ENCODE measurements at places on chromosomes 16 and 17. TPM values are rescaled to one million over a fixed set of nuclear protein-coding genes. Genes with fewer than 3 reads are reported as not detected.

DNA sequence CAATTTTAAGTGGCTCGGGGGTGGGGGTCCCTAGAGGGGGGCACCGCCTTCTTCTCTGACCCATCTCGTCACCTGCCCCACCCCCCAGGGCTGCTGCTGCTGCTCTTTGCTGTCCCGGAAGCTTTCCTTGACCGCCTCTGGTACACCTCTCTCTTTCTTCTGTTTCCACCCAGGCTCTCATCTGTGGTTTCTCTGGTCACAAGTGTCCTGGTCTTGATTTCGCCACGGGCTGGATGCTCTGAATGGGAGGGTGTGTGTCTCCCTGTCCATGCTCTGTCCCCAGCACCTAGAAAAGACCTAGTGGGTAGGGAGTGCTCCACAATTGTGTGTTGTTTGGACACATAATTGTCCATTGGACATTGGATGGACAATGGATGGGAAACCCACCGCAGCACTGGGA is 134.7 kb upstream of the CIBAR2 start:
- no peak overlapping the region for H3K4me3 ChIP-seq
- no peaks in the 10 kb centered on the region for H3K27me3 ChIP-seq
- H3K36me3 ChIP-seq, result no peaks in the 10 kb centered on the region
- no peaks in the 10 kb centered on the region for H3K4me1 ChIP-seq

- no peak overlapping the region for H3K27ac ChIP-seq
- H3K27me3 ChIP-seq, result no peaks in the 10 kb centered on the region
- H3K4me3 ChIP-seq, result no peak overlapping the region
- no peak for DNase-seq
Measured at GRCh38 chr16:51062039-51062438, 89.0 kb downstream of the SALL1 start.

- H3K36me3 ChIP-seq, result no peaks in the 10 kb centered on the region
- no peak for DNase-seq
- H3K4me1 ChIP-seq, result no peaks in the 10 kb centered on the region
Measured at GRCh38 chr16:12548270-12548983, 255.3 kb downstream of the CPPED1 start.

DNA sequence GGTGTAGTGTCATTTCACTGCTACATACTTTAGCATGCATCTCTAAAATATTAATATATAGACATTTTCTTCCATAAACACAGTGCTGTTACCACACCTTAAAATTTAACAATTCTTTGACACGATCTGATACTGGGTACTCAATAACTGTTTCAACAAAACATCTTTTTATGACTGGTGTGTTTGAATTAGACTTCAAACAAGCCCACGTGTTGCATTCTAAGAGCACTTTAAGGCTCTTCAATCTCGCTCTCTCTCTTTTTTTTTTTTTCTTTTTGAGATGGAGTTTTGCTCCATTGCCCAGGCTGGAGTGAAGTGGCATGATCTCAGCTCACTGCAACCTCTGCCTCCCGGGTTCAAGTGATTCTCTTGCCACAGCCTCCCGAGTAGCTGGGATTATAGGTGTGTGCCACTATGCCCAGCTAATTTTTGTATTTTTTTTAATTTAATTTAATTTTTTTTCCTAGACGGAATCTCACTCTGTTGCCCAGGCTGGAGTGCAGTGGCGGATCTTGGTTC is 15.8 kb upstream of the SLC46A1 start:
- H3K27ac ChIP-seq, result no peak overlapping the region
- no peak overlapping the region for H3K4me3 ChIP-seq
- no peak for DNase-seq
- H3K36me3 ChIP-seq, result no peaks in the 10 kb centered on the region
- no peaks in the 10 kb centered on the region for H3K27me3 ChIP-seq

GRCh38 chr17:49952209-49952911 is 16.6 kb upstream of the DLX4 start:
- no peaks in the 10 kb centered on the region for H3K36me3 ChIP-seq
- peak; percentile 83 for DNase-seq
- no peaks in the 10 kb centered on the region for H3K27me3 ChIP-seq
- no peaks in the 10 kb centered on the region for H3K4me1 ChIP-seq
- H3K27ac ChIP-seq, result no peak overlapping the region
- no peak overlapping the region for H3K4me3 ChIP-seq

DNA sequence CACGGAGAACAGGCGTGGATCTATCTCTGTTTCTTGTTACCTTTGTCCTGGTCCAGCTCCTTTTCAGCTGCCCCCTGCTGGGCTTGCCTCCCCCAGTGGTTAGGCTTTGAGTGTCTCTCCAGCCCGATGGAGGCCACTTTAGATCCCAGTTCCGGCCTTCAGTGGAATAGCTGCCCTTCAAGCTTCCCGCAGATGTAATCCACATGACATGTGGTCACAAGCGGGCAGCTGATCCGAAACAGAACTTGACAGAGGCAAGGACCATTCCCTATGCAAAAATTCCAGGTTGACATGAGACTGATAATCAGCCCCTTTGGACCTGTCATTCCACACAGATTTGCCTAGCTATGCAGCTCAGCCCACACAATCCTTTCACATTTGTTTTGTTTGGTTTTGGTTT is 40.6 kb upstream of the AQP8 start:
- no peaks in the 10 kb centered on the region for H3K27me3 ChIP-seq
- no peak for DNase-seq
- H3K4me3 ChIP-seq, result no peak overlapping the region
- H3K27ac ChIP-seq, result no peak overlapping the region
- H3K36me3 ChIP-seq, result peaks cover 17% of the 10 kb centered on the region
- H3K4me1 ChIP-seq, result no peaks in the 10 kb centered on the region

DNA sequence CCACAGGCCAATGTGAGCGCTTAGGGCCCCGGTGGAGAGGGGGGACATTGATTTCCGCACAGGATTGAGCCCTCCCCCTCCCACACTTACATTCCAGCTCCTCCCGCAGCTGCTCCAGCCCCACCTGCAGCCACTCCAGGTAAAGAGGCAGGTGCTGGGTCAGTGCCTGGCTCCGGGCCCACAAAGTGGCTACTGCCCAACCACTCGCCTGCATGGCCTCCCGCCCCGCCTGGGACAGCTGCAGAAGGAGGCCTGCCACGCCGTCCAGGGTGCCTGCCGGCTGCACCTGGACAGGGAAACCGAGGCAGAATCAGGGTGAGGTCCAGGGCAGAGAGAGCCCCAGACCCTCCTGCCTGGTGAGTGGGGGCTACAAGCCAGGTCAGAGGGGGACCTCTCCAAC is 46.3 kb downstream of the RMI2 start:
- peaks cover 8% of the 10 kb centered on the region for H3K4me1 ChIP-seq
- no peaks in the 10 kb centered on the region for H3K27me3 ChIP-seq
- no peaks in the 10 kb centered on the region for H3K36me3 ChIP-seq
- H3K27ac ChIP-seq, result no peak overlapping the region
- H3K4me3 ChIP-seq, result no peak overlapping the region

DNA sequence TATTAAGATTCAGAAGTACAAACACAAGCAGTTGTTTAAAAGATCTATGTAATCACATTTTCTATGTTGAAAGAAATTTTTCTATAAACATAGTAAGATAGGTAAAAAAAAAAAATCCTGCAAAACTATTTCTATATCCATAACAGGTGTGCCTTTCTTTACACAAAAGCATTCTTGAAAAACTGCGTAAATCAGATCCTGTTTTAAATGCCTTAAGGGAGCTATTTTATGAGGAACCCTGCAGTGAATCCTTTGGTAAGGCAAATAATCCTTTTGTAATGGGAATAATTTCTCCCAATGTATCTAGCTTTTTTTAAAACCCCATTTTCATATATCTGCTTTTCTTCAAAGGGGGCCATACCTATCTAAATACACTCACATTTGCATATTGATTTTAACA is 157.3 kb downstream of the AATF start:
- H3K27me3 ChIP-seq, result no peaks in the 10 kb centered on the region
- DNase-seq, result no peak
- H3K4me3 ChIP-seq, result no peak overlapping the region
- no peaks in the 10 kb centered on the region for H3K4me1 ChIP-seq

GRCh38 chr17:1906662-1907101 is 76.9 kb downstream of the RPA1 start:
- no peaks in the 10 kb centered on the region for H3K36me3 ChIP-seq
- peaks cover 9% of the 10 kb centered on the region for H3K4me1 ChIP-seq
- peaks cover 15% of the 10 kb centered on the region for H3K27me3 ChIP-seq
- H3K27ac ChIP-seq, result no peak overlapping the region

- no peaks in the 10 kb centered on the region for H3K27me3 ChIP-seq
- H3K27ac ChIP-seq, result no peak overlapping the region
- DNase-seq, result no peak
- H3K36me3 ChIP-seq, result no peaks in the 10 kb centered on the region
- peaks cover 5% of the 10 kb centered on the region for H3K4me1 ChIP-seq
Measured at GRCh38 chr16:87297918-87298631, 19.1 kb downstream of the C16orf95 start.

DNA sequence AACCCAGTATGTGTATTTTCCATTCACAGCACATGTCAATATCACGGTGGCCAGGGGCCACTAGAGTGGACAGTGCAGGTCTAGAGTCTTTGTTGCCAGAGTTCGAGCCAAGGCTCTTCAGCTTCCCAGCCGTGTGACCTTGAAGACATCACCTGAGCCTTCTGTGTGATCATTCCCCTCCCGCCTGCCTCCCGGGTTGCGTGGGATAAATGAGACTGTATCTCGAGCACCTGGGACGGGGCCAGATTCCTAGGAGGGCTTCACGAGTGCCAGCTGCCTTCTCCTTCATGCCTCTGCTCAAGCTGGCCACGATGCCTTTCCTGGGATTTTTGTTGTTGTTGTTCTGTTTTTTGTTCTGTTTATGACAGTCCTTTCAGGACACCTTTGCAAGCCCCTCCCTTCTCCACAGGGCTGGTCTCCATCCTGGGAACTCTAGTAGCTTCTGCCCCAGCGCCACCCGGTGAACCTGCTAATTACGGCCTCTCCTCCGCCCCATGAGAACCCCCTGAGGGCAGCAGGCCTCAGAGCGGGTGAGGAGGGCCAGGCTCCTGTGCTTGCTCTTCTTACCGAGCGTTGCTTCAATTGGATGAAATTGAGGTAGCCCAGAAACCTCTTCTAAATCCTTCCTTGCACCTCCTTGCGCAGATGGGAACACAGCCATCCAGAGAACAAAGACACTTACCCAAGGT is 3.9 kb downstream of the SPNS2 start:
- H3K4me1 ChIP-seq, result peaks cover 87% of the 10 kb centered on the region
- no peaks in the 10 kb centered on the region for H3K27me3 ChIP-seq
- H3K36me3 ChIP-seq, result peaks cover 4% of the 10 kb centered on the region
- H3K4me3 ChIP-seq, result no peak overlapping the region

DNA sequence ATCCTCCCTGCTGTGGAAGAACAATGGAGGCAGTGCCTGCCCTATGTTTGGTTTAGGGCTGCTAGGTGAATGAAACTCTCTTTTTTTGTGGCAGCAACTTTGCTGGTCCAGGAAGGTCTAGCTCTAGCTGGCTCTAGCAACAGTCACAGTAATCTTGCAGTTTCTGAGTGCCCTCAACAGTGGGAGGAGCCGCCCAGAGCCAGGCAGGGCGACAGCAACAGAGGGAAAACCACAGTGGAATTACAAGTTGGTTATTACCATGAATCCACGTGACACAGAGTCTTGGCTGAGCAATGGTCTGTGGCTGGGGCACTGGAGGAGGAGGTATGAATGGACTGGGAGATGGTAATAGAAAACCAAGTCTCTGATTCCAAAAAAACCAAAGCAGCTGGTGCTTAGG is 10.3 kb downstream of the HSPB9 start:
- H3K4me3 ChIP-seq, result no peak overlapping the region
- peaks cover 26% of the 10 kb centered on the region for H3K36me3 ChIP-seq
- peak overlapping the region; percentile 81 for H3K27ac ChIP-seq
- H3K27me3 ChIP-seq, result no peaks in the 10 kb centered on the region

DNA sequence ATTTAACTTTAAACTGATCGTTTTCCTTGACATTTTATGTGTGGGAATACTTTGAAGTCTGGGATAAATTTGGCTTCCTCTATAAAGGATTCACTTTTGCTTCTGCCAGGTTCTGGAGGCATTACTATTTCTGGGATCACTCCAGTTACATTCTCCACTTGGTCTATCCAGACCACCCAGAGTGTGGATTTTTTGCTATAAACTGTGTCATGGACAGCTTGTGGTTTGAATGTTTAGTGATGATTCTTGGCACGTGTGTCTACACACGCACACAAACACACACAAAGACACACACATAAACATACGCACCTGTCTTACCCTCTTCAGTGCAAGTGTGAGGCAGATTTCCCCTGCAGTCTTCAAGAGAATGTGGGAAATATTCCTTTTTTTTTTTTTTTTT is 27.4 kb upstream of the MSI2 start:
- no peaks in the 10 kb centered on the region for H3K27me3 ChIP-seq
- no peaks in the 10 kb centered on the region for H3K36me3 ChIP-seq

GRCh38 chr17:70622368-70623260 is 453.3 kb downstream of the KCNJ2 start:
- no peaks in the 10 kb centered on the region for H3K4me1 ChIP-seq
- no peaks in the 10 kb centered on the region for H3K27me3 ChIP-seq
- DNase-seq, result no peak

- peaks cover 11% of the 10 kb centered on the region for H3K4me1 ChIP-seq
- no peaks in the 10 kb centered on the region for H3K27me3 ChIP-seq
- H3K36me3 ChIP-seq, result no peaks in the 10 kb centered on the region
- no peak overlapping the region for H3K4me3 ChIP-seq
- DNase-seq, result no peak
Measured at GRCh38 chr17:41492771-41493170, 3.1 kb upstream of the KRT36 start.

GRCh38 chr17:67289181-67289876 is 44.3 kb upstream of the HELZ start:
- no peaks in the 10 kb centered on the region for H3K36me3 ChIP-seq
- H3K4me3 ChIP-seq, result no peak overlapping the region
- peak; percentile 41 for DNase-seq
- H3K4me1 ChIP-seq, result peaks cover 9% of the 10 kb centered on the region
- H3K27me3 ChIP-seq, result no peaks in the 10 kb centered on the region

DNA sequence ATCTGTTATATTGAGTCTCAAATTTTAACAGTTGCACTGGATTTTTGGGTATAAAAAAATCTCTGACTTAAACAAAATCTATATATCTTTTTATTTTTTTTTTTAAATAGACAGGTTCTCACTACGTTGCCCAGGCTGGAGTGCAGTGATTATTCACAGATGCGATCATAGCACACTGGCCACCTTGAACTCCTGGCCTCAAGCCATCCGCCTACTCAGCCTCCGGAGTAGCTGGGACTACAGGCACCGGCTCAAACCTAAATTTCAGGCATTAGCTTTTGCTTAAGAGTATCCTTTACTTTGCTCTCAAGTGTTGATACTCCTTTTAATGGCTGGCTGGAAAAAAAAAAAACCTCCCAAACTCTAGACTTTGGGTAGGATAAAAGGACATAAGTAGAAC is 61.6 kb downstream of the RPGRIP1L start:
- H3K27me3 ChIP-seq, result no peaks in the 10 kb centered on the region
- DNase-seq, result no peak
- H3K36me3 ChIP-seq, result no peaks in the 10 kb centered on the region
- H3K4me3 ChIP-seq, result no peak overlapping the region

The PLLP gene
- total RNA-seq, result 105 TPM

The CRYM gene
- 18.6 TPM for total RNA-seq

The PDIA2 gene
- not detected for total RNA-seq

The PYY gene
- not detected for total RNA-seq

The KRT20 gene
- 0.37 TPM for total RNA-seq

The ABCC6 gene
- 55.9 TPM for total RNA-seq

The KRTAP1-1 gene
- not detected for total RNA-seq

The TAF1C gene
- total RNA-seq, result 63.1 TPM

The MFSD6L gene
- total RNA-seq, result not detected

The CMTM3 gene
- total RNA-seq, result 36.3 TPM
